ENCODE measurements at places on chromosomes 11 and 22. TPM values are rescaled to one million over a fixed set of nuclear protein-coding genes. Genes with fewer than 3 reads are reported as not detected.

DNA sequence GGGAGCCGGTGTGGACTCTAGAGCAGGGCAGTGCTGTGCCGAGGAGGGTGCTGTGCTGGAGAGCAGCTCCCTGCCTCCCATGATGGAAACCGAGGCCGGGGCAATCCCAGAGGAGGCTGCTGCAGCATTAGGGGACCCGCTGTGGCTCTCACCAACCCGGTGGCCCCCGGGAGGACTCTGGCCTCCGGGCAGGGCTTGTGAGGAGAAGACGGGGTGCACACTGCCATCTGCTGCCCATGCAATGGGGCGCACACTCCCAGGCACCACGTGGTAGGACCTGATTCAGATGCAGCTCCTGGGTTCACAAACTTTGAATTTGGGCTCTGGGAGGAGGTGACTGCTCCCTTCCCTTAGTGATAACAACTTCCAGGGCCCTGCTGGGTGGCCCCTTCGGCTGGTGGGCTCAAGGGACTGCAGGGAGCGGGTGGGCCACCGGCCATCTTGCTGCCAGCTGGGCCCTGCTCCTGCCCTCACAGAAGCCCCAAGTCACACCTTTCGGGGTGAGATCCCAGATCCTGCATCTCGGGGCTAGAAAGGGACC lies 93.8 kb upstream of the FGF3 start:
- peak; percentile 67 for DNase-seq
- peaks cover 5% of the 10 kb centered on the region for H3K27me3 ChIP-seq
- no peak overlapping the region for H3K27ac ChIP-seq
- H3K4me3 ChIP-seq, result no peak overlapping the region
- no peaks in the 10 kb centered on the region for H3K36me3 ChIP-seq
- H3K4me1 ChIP-seq, result peaks cover 15% of the 10 kb centered on the region

HTATIP2 gene
- total RNA-seq, result 40.0 TPM

TXN2 gene
- total RNA-seq, result 48.5 TPM

DNA sequence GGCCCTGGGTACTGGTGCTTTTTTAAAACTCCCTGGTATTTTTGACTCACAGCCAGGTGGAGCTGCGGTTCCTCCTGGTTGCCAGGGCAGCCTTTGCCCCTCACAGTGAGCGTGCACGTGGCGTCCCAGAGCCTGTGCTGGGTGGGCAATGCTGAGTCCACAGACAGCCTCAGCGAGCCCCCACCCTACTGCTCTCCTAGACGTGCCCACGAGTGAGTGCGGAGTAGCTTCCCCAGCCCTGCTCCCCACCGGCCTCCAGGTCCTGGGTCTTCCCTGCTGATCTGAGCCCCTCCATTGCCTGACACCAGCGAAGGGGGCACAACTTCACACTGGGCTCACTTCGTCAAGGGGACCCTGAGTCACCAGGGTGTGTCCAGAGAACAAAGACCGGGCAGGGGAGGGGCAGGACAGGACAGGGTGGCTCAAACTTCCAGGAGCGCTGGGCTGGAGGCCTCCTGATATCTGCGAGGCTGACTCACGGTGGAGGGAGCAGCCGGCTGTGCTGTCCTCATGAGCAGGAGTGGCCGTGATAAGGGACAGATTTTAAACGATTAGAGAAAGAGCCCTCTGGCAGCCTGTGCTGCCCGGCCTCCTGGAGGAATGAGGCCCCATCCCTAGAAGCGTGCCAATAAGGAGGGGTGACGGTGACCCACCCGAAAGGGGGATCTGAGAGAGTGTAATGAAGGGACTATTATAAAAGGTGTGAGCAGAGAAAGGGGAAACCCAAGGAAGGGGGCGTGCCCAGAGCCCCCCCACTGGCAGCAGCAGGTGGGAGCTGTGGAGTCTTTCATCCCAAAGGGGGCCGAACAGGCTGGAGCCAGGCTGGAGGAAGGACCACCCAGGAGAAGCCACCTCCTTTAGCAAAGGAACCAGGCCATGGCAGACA lies 129.3 kb upstream of the FGF3 start:
- peaks cover 3% of the 10 kb centered on the region for H3K27me3 ChIP-seq
- H3K36me3 ChIP-seq, result no peaks in the 10 kb centered on the region
- peak; percentile 75 for DNase-seq

DNA sequence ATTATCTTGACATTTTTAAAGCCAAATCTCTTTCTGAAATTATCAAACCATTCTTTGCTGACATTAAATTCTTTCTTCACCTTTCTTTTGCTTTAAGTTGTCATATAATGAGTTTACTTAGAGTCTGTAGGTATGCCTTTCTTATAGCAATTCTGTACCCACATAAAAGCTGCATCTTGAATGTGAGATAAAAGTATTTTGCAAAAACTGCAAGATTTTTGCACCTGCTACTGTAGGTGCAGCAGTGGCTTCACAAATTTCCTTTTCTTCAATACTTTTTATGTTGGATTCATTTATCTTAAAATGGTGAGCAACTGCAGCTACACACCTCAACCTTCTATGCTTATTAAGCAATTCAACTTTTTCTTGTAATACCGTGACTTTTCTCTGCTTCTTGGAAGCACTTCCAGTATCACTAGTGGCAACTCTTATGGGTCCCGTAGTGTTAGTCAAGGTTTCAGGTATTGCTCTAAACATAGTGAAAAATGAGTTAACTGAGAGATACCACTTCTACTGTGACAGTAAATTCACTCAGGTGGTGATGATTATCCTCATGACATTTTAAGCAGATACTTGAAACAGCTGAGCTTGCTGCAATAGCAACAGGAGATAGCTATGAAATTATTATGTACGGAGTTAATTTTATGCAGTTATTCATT lies 18.8 kb downstream of the ZFP91 start:
- no peaks in the 10 kb centered on the region for H3K27me3 ChIP-seq
- peaks cover 5% of the 10 kb centered on the region for H3K36me3 ChIP-seq
- no peak for DNase-seq
- no peak overlapping the region for H3K4me3 ChIP-seq
- no peak overlapping the region for H3K27ac ChIP-seq
- no peaks in the 10 kb centered on the region for H3K4me1 ChIP-seq

- peak overlapping the region; percentile 92 for H3K27ac ChIP-seq
- H3K4me1 ChIP-seq, result peaks cover 41% of the 10 kb centered on the region
- peaks cover 4% of the 10 kb centered on the region for H3K36me3 ChIP-seq
- H3K27me3 ChIP-seq, result no peaks in the 10 kb centered on the region
- no peak for DNase-seq
These were observed 1.4 kb upstream of the RCE1 start for GRCh38 chr11:66841861-66842260.

HBG1 gene
- total RNA-seq, result not detected

GRCh38 chr11:35407041-35407440 lies 12.3 kb downstream of the SLC1A2 start:
- H3K27me3 ChIP-seq, result peaks cover 12% of the 10 kb centered on the region
- no peak for DNase-seq

Measured in chondrocyte (in vitro differentiated cells).